ENCODE measurements at places on chromosomes 5 and 9.

DNA sequence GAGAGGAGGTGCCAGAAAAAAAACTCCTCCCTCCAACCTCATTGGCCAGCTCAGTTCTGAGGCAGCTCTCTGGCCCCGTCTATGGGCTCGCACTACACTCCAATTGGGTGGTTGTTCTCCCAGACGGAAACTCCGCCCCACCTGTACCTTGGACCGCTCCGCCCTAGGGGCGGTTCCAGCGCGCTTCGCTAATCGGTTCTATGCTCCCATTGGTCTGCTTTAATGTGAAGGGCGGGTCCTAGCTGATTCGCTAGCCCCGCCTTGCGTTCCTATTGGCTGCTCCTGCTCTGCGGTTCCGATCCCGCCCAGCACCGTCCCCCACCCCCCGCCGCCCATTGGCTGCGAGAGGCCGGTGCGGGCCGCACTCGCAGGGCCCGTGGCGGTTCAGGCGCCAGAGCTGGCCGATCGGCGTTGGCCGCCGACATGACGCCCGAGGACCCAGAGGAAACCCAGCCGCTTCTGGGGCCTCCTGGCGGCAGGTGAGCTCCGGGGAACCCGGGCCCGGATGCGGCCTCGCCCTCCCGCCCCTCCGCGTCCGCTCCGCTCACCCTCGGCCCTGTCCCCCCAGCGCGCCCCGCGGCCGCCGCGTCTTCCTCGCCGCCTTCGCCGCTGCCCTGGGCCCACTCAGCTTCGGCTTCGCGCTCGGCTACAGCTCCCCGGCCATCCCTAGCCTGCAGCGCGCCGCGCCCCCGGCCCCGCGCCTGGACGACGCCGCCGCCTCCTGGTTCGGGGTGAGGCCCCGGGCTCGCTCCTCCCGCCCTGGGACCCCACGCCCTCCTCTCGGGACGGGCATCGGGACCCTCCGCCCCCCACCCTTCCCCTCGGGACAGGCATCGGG, at the start of gene SLC2A8:
Gene SLC2A8 (plus strand): TSS at position 362 of the 838 bp plus-strand sequence. CDS start 62 bp downstream, at position 424.
- DNase-seq, result peak; percentile 95

- no peak for DNase-seq
Observed at GRCh38 chr9:20043035-20043434, 254.2 kb upstream of the SLC24A2 start.

DNA sequence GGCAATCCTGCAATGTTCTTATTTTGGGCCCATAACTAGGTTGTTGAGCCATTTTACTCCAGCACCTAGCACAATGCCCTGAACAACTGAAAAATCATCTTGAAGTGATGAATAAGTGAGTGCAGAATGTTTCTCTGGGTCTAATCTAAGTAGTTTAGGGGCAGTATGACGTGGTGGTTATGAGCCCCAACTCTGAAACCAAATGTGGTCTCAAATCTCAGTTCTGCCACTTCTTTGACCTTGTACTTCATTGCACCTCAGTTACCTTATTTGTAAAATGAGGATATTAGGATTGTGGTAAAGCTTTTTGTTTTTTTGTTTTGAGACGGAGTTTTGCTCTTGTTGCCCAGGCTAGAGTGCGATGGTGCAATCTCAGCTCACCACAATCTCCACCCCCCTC, 80.9 kb upstream of the SNX2 start:
- no peak for DNase-seq

DNA sequence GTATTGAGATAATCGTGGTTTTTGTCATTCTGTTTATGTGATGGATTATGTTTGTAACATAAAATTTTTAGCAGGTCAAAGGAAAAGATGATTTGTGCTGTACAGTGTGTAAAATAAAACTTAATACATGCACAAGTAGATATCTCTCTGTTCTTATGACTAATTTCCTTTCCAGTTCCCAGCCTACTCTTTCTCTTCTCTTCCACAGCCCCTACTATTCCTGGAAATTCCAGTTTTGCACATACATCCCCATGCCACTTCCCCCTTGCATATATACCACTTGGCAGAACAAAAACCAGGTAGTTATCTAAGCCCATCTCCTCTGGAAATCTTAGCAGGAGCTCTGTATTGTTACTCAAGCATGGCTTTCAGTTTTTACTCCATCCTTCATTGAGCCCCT, 20.2 kb downstream of the TEK start:
- no peak for DNase-seq

GRCh38 chr5:153981905-153982605, 56.7 kb downstream of the FAM114A2 start:
- no peak for DNase-seq

DNA sequence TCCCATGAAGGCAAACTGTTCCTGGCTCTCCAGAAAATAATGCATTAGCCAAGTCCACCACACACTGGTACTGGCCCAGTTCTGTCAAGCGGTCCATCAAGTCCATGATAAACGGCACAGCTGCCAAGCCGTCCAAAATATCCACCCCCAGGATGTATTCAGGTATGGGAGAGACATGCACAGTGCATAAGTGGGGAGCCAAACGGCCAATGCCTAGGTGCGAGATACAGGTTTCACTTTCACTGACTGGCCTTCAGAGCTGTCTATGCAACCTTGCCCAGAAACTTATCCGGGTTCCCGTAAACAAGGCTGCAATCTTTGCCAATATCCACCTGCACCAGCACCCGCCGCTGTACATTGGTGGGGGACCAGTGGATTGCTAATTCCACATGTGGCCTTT, 795.8 kb downstream of the EFNA5 start:
- no peak for DNase-seq

DNA sequence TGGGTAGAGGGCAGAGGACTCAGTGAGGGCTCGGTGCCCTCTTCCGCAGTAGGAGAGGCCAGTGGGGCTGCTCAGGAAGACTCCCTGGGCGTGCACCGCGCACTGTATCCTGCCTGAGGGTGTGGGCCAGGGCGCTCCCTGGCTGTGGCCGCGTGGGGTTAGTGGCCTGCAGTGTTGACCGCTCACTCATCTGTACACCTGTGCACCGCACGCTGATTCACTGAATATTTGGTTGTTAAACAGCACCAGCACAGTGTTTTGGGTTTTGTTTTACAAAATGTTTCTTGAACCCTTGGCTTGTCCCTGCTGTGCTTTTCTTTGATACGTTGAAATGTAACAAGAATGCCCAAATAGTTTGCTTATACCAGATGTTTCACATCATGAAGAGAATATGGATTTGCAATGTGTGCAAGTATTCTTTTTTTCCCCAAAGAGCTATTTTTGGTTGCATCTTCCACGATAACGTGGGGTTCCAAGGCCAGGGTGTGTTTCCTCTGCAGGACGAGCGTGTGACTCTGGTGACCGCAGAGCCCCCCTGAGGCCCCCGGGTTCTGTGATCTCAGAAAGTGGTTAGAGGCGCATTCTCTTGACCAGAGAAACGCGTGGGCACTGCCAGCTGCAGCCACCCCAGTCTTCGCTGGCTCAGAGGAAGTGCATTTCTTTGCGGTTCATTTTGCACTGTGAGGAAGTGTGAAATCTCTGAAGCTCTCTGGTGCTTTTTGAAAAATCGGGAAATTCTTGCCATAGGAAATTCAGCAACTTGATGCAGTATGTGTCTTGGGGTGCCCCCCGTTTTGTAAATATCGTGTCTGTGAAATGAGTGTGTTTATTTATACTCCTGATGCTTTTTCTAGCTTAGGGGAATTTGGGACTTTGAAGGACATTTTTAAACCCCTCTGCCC, 46.9 kb downstream of the AHRR start:
- no peak for DNase-seq

GRCh38 chr5:127568166-127568565, 50.7 kb downstream of the PRRC1 start:
- no peak for DNase-seq

- DNase-seq, result peak; percentile 63
Observed at GRCh38 chr5:136769900-136770684, 404.7 kb upstream of the TRPC7 start.

GRCh38 chr9:68808338-68808890, 103.4 kb downstream of the PIP5K1B start:
- no peak for DNase-seq

GRCh38 chr9:87711857-87712800, 13.8 kb upstream of the CTSL start:
- DNase-seq, result no peak

- DNase-seq, result no peak
Observed at GRCh38 chr9:93132946-93133680, 938 bp downstream of the NINJ1 start.

- no peak for DNase-seq
Observed at GRCh38 chr5:143791848-143792731, 19.9 kb upstream of the HMHB1 start.

DNA sequence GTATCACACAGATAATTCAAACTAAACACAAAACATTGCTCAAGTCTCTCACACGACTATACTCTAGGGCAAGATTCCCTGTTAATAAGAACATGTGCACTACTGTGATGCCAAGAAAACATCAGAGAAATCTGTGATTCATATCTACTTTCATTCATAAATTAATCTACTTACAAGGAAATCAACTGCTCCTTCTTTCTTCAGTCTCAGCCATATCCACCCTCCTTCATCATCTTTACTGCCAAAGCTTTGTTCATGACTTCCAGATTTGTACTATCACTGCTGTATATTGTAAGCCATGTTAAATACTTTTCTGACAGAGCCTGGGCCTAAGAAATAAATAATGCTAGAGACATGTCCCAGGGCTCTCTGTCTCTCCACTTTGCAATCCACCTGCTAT, 35.1 kb downstream of the CTNNAL1 start:
- no peak for DNase-seq

- DNase-seq, result no peak
Observed at GRCh38 chr5:178353461-178353860, 120.9 kb upstream of the PHYKPL start.

- peak; percentile 48 for DNase-seq
Observed at GRCh38 chr5:129460936-129461710, 1.0 kb downstream of the ADAMTS19 start.

- DNase-seq, result no peak
Observed at GRCh38 chr5:150783422-150783928, 4.9 kb downstream of the SMIM3 start.

DNA sequence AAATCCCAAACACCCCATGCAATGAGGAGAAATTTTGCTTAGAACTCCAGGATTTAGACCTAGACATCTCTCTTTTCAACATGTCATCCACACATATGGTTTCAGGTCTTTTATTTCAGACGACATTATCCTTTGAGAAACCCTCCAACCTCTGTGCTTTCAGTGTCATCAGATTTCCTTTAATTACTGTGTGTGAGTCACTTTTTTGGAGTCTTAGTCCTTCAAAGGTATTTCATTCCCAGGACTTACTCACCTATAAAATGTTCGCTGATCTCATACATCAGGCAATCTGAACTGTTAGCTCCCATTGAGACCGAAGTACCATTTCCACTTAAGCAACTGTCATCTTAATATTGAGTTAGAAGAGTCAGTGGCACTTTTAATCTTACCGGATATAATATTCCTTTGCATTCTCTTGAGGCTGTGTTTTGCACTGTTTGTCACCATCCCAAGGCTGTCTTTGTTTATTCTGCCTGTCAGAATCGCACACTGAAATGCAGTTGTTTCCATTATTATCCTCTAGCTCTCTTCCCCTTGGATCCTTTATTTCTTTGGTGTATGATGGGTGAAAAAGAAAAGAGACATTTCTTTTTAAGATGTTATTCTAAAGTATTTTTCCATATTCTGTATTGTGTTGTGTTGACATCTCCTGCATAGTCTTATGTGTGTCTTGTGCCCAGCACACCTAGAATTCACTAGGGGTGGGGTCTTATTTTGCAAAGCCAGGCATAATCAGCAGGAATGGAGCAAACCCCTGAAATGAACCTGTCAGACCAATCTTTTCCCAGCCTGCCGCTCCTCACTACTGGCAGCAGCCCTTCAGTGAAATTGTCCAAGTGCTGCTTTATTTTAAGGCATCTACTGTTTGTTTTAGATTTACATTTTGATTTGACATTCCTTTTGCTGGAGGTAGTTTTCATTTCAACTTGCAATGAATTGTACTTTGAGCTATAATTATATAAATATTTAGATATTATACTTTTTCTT, 155.4 kb downstream of the PAM start:
- DNase-seq, result no peak

DNA sequence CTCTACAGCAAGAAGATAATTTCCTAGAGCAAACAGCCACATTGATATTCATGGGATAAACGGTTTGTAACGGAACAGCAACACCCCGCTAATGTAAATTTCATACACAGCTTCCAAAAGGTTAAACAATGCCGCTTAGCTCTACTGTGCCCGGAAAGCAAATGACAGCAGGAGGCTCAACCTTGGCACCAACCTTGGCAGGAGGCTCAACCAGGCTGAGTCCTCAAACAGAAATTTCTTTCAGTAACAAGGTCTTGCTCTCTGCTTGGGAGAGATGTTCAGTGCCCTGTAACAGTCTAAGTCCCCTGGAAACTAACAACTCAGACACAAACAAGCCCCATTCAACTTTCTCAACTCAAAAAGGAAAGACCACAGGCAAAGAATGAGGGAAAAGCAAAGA, 11.1 kb upstream of the PPP1R2B start:
- no peak for DNase-seq

GRCh38 chr5:55600497-55601203, 65.9 kb upstream of the PLPP1 start:
- DNase-seq, result no peak

GRCh38 chr5:148084269-148084668, 20.5 kb downstream of the SPINK5 start:
- DNase-seq, result no peak

DNA sequence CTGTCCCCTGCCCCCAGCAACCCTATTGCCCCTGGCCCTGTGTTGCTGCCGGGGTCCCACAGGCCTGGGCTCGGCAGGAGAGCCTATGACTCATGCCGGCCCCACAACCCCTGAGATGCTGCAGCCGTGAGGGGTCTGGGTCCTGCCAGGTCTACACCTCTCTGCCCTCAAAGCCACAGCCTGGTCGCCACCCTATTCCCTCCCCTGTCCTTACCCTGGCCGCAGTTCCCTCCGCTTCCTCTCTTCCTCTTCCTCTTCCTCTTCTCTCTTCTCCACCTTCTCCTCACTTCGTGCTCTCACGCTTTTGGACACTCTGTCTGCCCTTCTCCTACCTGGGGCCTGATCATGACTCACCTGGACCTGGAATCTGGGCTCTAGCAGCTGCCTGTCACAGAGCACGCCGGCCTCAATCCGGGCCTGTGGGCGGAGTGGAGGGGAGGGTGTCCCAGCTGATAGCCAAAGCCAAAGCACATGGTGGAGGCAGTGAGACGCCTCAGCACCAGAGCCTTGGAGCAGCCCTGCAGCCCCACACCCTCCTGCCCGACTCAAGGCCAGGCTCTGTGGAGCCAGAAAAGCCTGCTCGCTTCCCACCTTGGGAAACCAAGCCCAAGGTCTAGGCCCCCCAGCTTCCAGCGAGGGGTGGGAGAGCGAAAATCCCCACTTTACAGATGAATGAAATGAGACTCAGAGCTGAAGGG, 26.8 kb upstream of the CSF1R start:
- DNase-seq, result peak; percentile 6

DNA sequence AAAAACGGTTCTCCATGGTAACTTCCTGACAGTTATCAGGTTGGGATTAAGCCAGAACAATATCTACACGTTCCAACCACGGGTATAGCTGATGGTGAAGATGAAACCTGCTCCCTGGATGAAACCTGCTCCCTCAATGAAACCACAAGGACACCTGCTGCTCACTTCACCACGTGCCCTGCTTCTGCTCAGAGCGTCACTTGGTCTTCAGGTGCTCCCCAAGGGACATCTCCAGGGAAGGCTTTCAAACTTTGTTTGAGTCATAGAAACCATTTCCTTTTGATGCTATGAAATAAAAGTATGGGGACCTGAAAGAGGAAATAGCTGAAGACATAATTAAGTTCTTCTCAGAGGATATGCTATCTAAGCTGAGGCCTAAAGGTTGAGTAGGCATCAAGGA, 242.4 kb downstream of the MED10 start:
- DNase-seq, result no peak

GRCh38 chr5:55601204-55601618, 66.4 kb upstream of the PLPP1 start:
- DNase-seq, result peak; percentile 38

Data from frontal cortex (tissue), 4 donors.